ENCODE measurements at places on chromosomes 16 and 17.

DNA sequence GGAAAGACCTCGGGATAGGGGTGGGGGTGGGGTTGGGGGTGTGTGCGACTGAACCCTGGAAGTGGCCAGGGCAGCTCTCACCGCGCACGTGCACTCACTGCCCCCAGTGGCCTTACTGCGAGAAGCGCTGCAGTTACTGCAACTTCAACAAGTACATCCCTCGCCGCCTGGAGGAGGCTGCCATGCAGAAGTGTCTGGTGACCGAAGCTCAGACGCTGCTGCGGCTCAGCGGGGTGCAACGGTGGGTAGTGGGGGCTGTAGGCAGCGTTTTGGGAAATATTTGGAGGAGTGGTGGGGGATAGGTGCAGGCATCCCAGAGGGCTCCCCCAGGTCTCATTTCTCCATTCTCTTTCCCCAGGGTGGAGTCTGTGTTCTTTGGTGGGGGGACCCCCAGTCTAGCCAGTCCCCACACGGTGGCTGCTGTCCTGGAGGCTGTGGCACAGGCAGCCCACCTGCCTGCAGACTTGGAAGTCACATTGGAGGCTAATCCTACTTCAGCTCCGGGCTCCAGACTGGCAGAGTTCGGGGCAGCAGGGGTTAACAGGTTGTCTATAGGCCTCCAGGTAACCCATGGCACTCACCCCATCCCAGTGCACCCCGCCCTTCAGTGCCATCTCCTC is 972 bp downstream of the RSAD1 start:
- DNase-seq, result peak; percentile 48

DNA sequence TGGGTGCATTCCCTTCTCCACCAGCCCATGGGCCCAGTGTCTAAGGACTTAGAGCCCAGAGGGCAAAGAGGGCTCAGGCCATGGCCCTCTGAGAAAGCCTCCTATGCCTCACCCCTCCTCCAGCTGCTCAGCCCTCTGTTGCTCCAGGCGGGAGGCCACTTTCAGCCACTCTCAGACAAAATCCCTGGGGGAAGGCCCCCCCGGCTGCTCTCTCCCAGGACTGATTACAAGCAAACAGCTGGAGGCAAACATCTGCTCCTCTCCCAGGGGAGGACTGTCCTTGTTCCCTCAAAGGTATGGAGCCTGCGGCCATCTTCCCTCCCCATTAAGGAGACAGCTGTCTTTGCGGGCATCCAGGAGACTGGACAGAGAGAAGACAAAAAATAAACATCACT is 54.9 kb upstream of the DLX4 start:
- DNase-seq, result peak; percentile 62

GRCh38 chr16:84766978-84767773 is 52.6 kb upstream of the CRISPLD2 start:
- no peak for DNase-seq

GRCh38 chr16:937723-938122 is 33.1 kb downstream of the LMF1 start:
- DNase-seq, result no peak

DNA sequence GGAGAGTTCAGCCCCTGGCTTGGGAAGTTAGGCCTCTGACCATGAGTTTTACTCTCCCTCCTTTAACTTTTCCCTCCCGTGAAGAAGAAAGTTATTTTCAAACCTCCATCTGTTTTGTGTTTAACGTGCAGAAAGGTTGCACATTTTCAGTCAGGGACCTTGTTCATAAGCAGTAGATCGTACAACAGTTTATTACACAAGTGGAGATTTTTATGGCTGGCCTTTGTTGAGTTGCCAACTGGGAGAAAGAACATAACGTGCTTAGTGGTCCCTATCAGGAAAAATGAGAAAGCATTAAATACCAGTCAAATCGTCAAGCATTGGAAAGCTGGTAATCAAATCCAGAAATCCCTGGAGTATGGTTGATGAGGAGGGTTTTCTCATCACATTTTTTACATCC is 117.9 kb upstream of the MYOCD start:
- DNase-seq, result no peak

GRCh38 chr17:42135664-42136653 is 13.4 kb downstream of the HSPB9 start:
- no peak for DNase-seq

- no peak for DNase-seq
Observed at GRCh38 chr16:85357924-85358505, 245.7 kb upstream of the CIBAR2 start.

Data from DMS 273 treated with DMSO at 0.1 percent for 48 hours (cell line).